ENCODE measurements at places on chromosomes 6 and 20. TPM values are rescaled to one million over a fixed set of nuclear protein-coding genes. Genes with fewer than 3 reads are reported as not detected.

DNA sequence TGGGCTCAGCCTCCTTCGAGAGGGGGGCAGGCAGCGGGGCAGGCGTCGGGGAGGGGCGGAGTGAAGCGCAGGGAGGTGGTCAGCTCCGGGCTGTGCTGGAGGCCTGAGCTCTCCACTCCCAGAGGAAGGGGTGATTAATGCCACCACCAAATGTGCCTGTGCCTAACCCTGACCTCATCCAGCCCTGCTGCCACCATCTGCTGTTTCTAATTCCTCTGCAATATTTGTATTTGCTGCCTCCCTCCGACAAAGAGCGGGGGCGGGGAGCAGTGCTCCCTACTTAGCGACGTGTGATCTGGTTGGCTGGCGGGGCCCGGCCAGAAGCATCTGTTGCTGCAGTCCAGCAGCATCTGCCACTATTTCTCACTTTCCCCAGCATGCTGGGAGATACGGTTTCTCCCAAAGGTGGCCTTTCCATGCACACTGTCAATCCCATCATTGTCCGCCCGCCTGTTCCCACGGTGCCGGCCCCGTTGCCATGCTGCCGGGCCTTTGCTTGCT lies 47.0 kb downstream of the DLL1 start:
- no peak for DNase-seq

- DNase-seq = no peak
Measured at GRCh38 chr6:37865504-37865903, 46.0 kb downstream of the ZFAND3 start.

DNA sequence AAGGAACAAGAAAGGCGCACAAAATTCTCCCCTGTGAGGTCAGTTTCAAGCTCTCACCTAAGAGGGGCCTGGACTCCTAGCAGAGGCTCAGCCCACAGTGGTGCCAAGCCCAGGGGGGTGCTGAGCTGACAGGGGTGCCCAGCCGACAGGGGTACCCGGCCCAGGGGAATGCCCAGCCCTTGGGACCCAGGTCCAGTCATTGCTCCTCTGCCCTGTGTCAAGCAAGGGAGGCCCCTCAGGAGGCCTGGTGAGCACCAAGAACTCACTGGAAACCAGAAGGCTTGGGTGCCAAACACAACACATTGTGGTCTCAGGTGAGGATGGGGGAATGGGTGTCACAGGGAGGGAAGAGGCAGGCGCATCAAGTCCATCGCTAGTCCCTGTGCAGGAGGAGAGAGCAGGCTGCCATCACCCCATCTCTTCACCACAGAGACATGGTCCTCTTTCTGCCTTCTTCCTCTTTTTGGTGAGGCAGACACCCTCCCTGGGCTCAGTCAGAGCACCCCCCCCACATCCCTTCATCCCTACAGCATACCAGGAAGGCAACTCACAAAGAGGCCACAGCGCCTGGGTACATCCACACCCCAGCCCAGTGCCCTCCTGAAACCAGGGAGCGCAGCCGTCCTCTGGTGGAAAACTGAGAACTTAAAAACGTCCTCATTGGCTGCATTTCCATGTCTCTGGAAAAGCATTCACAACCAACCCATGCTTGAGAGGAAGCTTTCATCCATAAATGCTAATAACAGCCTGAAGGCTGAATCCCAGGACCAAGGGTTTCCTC lies 111.3 kb downstream of the BANF2 start:
- no peak for DNase-seq

Gene ANKEF1
- 7.1 TPM for total RNA-seq

Gene NOTCH4
- 1.8 TPM for total RNA-seq
